ENCODE measurements at places on chromosomes 11 and 22. TPM values are rescaled to one million over a fixed set of nuclear protein-coding genes. Genes with fewer than 3 reads are reported as not detected.
A peak's percentile ranks its signal among the peaks of the same experiment; 100 is the strongest.

Gene PDGFB
- 19.7 TPM for total RNA-seq

Gene NRGN
- total RNA-seq = 6.4 TPM

- DNase-seq = no peak
Measured at GRCh38 chr11:132496341-132496740, 1036.0 kb downstream of the OPCML start.

DNA sequence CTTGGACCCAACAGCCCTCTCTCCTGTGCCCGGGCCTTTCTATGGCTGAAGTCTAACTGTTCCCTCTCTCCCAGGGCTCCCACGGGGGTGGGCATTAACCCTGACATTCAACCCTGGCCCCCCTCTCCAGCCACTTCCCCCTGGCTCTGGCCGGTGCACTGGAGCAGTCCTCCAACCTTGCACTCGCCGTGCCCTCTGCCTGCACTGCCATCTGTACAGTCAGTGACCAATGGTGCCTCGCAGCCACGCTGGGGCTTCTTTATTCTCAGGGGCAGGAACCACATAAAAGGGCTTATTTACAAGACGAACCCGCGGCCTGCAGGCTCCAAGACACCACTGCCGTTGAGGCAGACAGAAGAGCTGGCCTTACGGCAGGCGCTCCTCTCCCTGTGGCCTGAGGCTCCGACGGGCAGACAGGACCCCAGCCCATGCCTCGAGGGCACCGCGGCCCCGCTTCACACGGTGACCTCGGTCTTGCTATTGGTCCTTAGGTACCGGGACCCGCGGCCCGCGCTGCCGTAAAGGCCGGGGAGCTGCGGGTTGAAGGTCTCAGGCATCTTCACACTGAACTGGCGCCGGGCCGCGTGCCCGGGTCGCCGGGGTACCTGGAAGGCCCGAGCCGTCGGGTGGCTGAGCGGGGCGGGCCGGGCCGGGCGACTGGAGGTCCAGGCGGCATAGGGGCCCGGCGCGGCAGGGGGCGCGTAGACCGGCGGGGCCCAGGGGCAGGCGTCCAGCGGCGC, 5.4 kb downstream of the SHISA8 start:
- peak; percentile 56 for DNase-seq

- DNase-seq = no peak
Measured at GRCh38 chr11:87299041-87299481, 261.3 kb downstream of the TMEM135 start.

- no peak for DNase-seq
Measured at GRCh38 chr22:50118129-50118528, 28.3 kb downstream of the MOV10L1 start.

DNA sequence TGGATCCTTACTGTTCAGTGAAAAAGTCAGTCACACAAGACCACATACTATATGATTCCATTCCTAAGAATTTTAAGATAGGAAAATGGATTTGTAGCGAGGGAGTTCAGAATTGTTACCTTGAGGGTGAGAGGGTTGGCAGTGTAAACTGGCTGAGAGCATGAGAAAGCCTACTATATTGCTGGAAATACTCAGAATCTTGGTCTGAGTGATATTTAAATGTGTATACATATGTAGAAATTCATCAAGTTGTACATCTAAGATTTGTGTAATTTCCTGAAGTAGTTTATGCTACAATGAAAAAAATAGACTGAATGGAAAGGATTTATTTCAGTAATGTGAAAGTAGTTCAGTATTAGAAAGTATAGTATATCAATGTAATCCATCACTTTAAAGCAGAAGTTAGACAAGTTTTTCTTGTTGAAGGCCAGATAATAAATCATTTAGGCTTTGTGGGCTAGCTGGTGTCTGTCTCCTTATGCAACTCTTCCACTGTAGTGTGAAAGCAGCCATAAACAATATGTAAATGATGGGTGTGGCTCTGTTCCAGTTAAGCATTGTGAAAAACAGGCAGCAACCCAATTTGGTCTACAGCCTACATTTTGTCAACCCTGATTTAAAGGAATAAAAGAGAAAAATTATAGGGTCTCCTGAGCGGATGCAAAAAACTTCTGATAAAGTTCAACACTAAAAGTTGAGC, 127.2 kb upstream of the THY1 start:
- DNase-seq = no peak

GRCh38 chr11:84021291-84021690, 735.1 kb upstream of the CCDC90B start:
- DNase-seq = no peak
